ENCODE measurements at places on chromosomes 6 and 20. TPM values are rescaled to one million over a fixed set of nuclear protein-coding genes. Genes with fewer than 3 reads are reported as not detected.

PPP1R3G gene
- 0.09 TPM for total RNA-seq

TEAD3 gene
- total RNA-seq = 1.5 TPM

IL17A gene
- total RNA-seq = 11.9 TPM

HLA-DRB1 gene
- 16.6 TPM for total RNA-seq

SLC32A1 gene
- total RNA-seq = not detected

FOXA2 gene
- total RNA-seq = not detected

ARHGAP18 gene
- total RNA-seq = 6.8 TPM

PRPF6 gene
- total RNA-seq = 67.0 TPM

NRSN2 gene
- 7.5 TPM for total RNA-seq

TFAP2D gene
- not detected for total RNA-seq

PCNA gene
- 494 TPM for total RNA-seq

GRCh38 chr6:125611573-125612344 is 137.7 kb upstream of the HEY2 start:
- no peaks in the 10 kb centered on the region for H3K36me3 ChIP-seq
- DNase-seq = no peak
- no peak overlapping the region for H3K27ac ChIP-seq
- no peak overlapping the region for H3K4me3 ChIP-seq
- no peaks in the 10 kb centered on the region for H3K4me1 ChIP-seq

GRCh38 chr6:89297695-89298351 is 17.3 kb downstream of the GABRR2 start:
- H3K27ac ChIP-seq = peak overlapping the region; percentile 72
- H3K4me1 ChIP-seq = peaks cover 21% of the 10 kb centered on the region
- DNase-seq = peak; percentile 85
- peak overlapping the region; percentile 35 for H3K4me3 ChIP-seq
- H3K36me3 ChIP-seq = no peaks in the 10 kb centered on the region

DNA sequence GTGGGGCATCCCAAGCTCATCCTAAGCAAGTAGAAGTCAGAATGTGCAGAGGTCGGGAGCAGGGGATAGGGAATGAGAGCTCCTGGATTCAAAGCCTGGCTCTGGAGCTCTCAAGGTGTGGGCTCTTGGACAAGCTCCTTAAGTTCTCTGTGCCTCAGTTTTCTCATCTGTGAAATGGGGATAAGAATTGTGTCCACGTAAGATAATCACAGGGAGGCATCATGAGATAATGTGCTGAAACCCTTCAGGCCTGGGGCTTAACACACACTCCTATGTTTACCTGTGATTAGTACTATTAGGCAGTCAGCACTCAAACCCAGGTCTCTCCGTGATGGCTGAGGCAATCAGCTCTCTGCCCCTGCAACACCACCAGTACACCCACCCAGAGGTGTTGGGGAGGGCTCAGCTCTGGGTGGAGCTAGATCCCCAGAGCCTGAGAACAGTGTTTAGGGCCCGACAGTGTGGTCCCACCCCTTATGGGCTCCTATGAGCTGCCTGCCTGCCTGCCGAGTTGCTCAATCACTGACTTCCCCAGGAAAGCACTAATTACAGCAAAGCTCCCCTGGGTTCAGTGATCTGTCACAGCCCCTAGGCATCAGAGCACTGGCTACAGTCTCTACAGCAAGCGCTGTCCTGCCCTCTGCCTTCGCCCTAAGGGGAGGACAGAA is 6.3 kb upstream of the SIRPA start:
- no peaks in the 10 kb centered on the region for H3K4me1 ChIP-seq
- no peaks in the 10 kb centered on the region for H3K36me3 ChIP-seq
- peaks cover 34% of the 10 kb centered on the region for H3K27me3 ChIP-seq
- no peak overlapping the region for H3K27ac ChIP-seq
- no peak overlapping the region for H3K4me3 ChIP-seq

GRCh38 chr20:42267793-42268384 is 649.7 kb upstream of the CHD6 start:
- H3K36me3 ChIP-seq = no peaks in the 10 kb centered on the region
- H3K4me3 ChIP-seq = no peak overlapping the region
- H3K27ac ChIP-seq = no peak overlapping the region
- no peaks in the 10 kb centered on the region for H3K4me1 ChIP-seq

DNA sequence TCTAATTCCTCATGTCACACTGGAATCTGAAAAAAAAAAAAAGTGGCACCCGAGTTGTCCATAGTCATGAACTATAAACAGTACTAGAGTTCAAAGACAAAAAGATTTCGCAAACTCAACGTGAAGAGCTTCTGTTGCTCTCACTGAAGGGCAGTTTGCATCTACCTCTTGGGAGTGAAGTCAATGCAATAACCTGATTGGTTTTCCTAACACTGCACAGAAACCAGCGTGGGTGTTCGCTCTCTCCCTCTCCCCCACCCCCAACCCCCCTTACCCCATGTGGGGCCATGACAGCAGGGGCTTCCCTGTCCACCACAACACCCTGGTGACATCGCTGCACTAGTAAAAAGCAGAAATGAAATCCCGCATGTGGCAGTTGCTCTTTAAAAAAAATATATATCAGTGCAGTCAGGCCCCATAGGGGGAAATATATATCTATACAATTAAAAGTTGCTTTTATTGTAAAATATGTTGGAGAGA is 66.9 kb downstream of the GMPR start:
- H3K27me3 ChIP-seq = no peaks in the 10 kb centered on the region
- peaks cover 5% of the 10 kb centered on the region for H3K4me1 ChIP-seq
- peaks cover 16% of the 10 kb centered on the region for H3K36me3 ChIP-seq
- H3K4me3 ChIP-seq = no peak overlapping the region

DNA sequence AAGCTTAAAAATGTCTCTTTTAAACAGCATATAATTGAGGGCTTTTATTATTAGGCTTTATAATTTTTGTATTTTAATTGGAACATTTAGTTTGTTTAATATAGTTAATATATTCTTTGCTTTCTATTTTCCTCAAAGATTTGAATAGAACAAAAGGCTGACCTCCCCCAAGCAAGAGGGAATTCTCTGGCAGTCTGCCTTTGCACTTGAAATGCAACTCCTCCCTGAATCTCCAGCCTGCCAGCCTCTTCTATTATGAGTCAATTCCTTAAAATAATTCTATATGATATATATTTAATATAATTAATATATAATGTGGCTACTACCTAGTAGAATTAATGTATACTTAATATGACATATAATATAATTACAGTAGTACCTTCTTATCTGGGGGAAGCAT is 69.2 kb downstream of the PTPRA start:
- no peak overlapping the region for H3K27ac ChIP-seq
- H3K36me3 ChIP-seq = peaks cover 19% of the 10 kb centered on the region
- H3K27me3 ChIP-seq = no peaks in the 10 kb centered on the region
- H3K4me1 ChIP-seq = peaks cover 25% of the 10 kb centered on the region
- DNase-seq = no peak

DNA sequence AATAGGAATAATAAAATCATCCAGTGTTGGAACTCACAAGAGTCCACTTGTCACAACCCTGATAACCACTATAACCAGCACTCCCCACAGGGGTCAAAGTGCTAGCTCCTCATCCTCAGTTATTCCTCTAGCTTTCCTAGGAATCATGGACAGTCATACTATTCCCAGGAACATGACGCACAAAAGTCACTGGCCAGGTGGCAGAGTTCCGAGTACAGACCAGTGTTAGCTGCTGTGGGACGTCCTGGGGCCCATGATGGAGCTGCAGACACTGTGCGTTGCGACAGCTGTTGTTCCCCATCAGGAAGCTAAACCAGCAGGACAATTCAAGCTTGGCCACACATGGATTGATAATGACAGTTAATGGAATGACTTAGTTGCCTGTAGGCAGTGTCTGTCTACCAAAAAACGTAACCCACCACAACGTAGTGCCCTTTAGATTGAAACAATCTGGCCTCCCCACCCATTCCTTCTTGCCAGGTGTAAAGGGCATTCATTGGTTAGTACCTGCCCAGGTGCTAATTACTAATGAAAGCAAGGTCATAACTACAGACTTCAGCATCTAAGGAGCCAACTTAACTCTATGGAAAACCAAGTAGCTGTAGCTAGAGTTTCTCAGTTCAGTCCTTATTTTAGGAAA is 17.4 kb downstream of the EZR start:
- H3K36me3 ChIP-seq = peaks cover 41% of the 10 kb centered on the region
- peaks cover 91% of the 10 kb centered on the region for H3K4me1 ChIP-seq
- no peak overlapping the region for H3K4me3 ChIP-seq
- H3K27me3 ChIP-seq = no peaks in the 10 kb centered on the region

DNA sequence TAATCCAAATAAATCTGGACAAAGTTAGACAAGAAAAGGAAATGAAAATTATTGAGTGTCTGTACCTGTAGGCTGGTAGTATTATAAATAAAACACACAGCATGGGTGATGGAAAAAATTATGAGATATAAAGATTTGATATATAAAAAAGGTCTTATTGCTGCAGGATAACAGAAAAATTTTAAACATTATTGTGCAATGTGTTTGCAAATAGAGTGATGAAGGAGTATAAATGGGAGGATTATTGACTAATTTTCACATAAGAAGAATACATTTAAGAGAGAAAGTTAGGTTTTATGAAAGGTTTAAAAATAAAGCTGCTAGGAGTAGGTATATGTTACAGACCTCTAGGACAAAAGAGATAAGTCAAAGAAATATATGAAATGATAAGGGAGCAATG is 336.7 kb upstream of the MAN1A1 start:
- H3K27me3 ChIP-seq = no peaks in the 10 kb centered on the region
- no peak for DNase-seq
- no peak overlapping the region for H3K27ac ChIP-seq
- H3K4me1 ChIP-seq = no peaks in the 10 kb centered on the region

- H3K4me1 ChIP-seq = peaks cover 39% of the 10 kb centered on the region
- H3K36me3 ChIP-seq = peaks cover 31% of the 10 kb centered on the region
- peak overlapping the region; percentile 79 for H3K27ac ChIP-seq
- no peaks in the 10 kb centered on the region for H3K27me3 ChIP-seq
- H3K4me3 ChIP-seq = no peak overlapping the region
- no peak for DNase-seq
Observed at GRCh38 chr6:151387175-151387970, 4.0 kb downstream of the ZBTB2 start.

DNA sequence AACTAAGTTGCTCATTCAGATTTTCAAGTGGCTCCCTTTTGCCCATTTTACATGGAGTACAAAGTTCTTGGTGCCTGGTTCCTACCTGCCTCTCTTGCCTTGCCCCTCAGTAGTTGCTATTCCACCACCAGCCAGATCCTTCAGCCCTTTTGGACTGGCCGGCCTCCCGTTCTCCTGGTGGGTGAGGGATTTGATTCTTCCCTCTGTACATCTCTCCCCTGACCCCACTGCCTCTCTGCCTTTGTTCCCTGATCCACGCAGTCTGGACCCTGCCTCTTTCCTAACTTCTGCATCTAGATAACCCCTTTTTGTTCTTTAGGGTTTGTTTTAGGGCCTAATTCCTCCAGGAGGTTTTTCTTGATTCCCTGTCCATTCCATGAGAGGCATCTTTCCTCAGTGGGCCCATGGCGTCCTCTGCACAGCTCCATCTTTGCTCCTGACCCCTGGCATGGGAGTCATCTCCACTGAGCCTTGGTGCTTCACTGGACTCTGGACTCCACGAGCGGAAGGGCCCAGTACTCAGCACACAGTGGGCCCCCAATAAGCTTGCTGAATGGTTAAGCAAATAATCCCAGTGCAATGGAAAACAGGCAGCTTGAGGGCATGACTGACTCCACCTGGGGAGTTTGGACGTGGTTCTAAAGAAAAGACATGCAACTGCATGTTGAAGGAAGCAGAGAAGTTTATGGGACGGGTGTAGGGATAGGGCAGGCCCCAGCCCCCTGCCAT is 309.3 kb upstream of the SUPT3H start:
- peaks cover 2% of the 10 kb centered on the region for H3K27me3 ChIP-seq
- DNase-seq = no peak
- H3K4me3 ChIP-seq = no peak overlapping the region

- H3K27me3 ChIP-seq = no peaks in the 10 kb centered on the region
- H3K4me1 ChIP-seq = no peaks in the 10 kb centered on the region
- no peak overlapping the region for H3K27ac ChIP-seq
- H3K4me3 ChIP-seq = no peak overlapping the region
Observed at GRCh38 chr20:24004471-24004870, 15.9 kb upstream of the GGTLC1 start.

- H3K4me3 ChIP-seq = no peak overlapping the region
- H3K4me1 ChIP-seq = peaks cover 7% of the 10 kb centered on the region
- DNase-seq = no peak
- H3K27me3 ChIP-seq = peaks cover 13% of the 10 kb centered on the region
- no peaks in the 10 kb centered on the region for H3K36me3 ChIP-seq
Observed at GRCh38 chr6:47733879-47734558, 35.6 kb downstream of the ADGRF4 start.

- no peak for DNase-seq
- H3K4me1 ChIP-seq = peaks cover 60% of the 10 kb centered on the region
- peak overlapping the region; percentile 86 for H3K27ac ChIP-seq
- peaks cover 7% of the 10 kb centered on the region for H3K36me3 ChIP-seq
- H3K27me3 ChIP-seq = no peaks in the 10 kb centered on the region
- H3K4me3 ChIP-seq = no peak overlapping the region
Observed at GRCh38 chr20:35314816-35315631, 22.8 kb upstream of the FAM83C start.

DNA sequence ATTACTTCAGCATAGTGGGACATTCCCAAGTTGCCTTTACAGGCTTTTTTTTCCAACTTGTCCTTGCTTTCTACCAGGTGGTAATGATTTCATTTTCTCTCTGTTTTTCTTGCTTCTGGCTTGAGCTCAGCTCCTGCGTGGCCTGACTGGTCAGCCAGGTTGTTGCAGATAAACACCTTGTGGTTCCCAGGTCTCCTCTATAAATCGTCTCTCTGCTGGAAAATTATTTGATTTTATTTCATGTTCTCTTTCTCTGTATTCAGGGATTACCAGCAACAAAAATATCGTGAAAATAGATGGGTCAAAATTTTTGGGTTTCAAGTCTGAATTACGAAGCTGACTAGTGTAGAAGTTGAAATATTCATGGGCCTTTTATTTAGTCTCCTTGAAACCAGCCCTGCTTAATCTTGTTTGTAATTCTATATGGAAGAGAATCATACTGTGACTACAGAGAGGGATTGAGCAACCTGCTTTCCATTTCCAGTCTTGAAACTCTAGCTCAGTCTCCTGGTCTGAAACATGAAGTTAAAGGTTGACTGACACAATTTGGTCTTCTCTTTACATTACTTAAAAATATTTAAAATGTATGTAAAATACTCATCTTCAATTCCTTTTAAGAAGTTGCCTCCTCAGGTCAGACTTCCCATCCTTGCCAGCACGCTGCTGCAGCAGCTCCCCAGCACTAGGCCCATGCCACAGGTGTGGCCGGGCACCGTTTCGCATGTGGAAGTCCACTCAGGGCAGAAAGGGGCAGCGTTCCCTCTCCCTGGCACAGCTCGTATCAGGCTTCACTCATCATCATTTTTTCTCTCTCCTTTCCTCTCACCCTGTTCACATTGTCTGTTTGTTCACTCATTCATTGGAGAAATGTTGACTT is 7.1 kb downstream of the DUSP22 start:
- H3K27me3 ChIP-seq = no peaks in the 10 kb centered on the region
- no peak overlapping the region for H3K27ac ChIP-seq
- no peaks in the 10 kb centered on the region for H3K36me3 ChIP-seq
- no peak for DNase-seq
- no peak overlapping the region for H3K4me3 ChIP-seq

- peak overlapping the region; percentile 71 for H3K27ac ChIP-seq
- DNase-seq = no peak
- no peaks in the 10 kb centered on the region for H3K27me3 ChIP-seq
- peak overlapping the region; percentile 24 for H3K4me3 ChIP-seq
- H3K4me1 ChIP-seq = peaks cover 89% of the 10 kb centered on the region
- H3K36me3 ChIP-seq = peaks cover 10% of the 10 kb centered on the region
Observed at GRCh38 chr6:24951811-24952299, 16.1 kb upstream of the RIPOR2 start.

GRCh38 chr6:49463612-49463967 is 420 bp downstream of the CENPQ start:
- H3K4me3 ChIP-seq = peak overlapping the region; percentile 97
- DNase-seq = no peak
- no peaks in the 10 kb centered on the region for H3K27me3 ChIP-seq
- H3K4me1 ChIP-seq = peaks cover 34% of the 10 kb centered on the region
- H3K27ac ChIP-seq = peak overlapping the region; percentile 96
- peaks cover 13% of the 10 kb centered on the region for H3K36me3 ChIP-seq
